Activated CD4-positive, alpha-beta T cell treated with anti-CD3 and anti-CD28 coated beads for 4 hours (primary cell): ENCODE measurements at places on chromosomes 1 and 21.

DNA sequence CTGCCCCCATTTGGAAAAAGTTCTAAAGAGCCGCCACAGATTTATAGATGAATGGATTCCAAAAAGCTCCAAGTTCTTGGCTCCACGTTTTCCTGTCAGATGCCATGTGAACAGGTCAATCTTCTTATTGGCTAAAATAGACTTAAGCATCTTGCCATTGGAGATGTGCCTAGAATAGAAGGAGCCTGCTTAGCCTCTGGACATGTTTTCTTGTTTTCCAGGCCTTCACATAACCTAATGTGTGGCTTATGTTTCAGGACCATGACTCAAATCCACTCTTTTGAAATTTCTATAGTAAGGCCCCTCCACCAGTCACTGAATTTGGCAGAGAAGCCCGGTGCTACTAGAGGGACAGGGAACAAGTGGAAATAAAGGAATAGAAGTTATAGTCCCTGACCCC lies 31.5 kb downstream of the PHC2 start:
- no peak for DNase-seq

GRCh38 chr1:234709473-234710228 lies 99.7 kb upstream of the IRF2BP2 start:
- no peak for DNase-seq

- DNase-seq, result no peak
Observed at GRCh38 chr1:184191181-184191621, 139.7 kb downstream of the TSEN15 start.

DNA sequence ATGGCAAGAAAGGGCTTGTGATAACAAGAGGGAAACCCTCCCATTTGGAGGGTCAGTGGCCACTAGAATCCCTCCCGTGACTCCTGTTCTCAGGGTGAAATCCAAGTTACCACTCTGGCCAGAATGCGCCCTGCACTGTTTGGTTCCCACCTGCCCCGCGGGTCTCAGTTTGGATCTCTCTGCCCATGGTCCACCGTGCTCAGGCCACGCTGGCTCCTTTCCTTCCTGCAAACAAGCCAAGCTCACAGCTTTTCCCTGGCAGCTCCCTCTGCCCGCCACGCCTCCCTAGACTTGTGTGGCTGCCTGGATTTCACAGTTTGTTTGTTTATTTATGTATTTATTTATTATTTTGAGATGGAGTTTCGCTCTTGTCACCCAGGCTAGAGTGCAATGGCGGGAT lies 179.5 kb upstream of the VAMP3 start:
- DNase-seq, result no peak

DNA sequence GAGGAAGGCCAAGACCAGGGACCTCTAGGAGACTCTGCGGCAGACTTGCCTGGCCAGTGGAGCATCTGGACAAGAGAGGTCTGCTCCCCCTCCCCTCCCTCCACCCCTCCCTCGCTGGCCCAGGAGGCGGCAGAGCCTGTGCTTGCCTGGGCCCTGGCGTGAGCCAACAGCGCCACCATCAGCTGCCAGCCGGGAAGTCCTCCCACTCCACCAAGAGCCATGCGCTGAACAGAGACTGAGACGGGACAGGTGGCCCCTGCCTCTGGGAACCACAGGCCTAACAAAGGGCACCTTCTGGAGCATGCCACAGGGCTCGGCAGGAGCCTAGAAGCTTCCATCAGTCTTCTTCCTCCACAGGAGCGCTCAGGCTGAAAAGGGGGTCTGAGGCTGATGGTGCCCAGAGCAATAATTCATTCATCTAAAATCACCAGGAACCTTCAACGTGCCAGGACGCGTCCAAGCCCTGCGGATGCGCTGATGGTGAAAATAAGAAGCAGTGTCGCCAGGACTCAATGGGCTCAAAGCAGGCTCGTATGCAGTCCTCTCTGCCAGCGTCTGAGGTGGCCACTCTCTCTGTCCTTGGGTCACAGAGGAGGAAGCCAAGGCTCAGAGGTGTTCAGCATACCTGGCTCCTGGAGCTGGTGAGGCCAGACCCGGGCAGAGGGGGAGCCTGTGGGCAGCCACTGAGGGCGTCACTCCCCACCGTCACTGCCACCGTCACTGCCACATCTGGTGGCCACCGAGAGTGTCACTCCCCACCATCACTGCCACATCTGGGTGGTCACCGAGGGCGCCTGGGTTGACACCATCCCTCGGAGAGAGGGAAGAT lies 161.2 kb downstream of the NPHP4 start:
- DNase-seq, result no peak
